ENCODE measurements at places on chromosomes 3 and 15.

- no peak for DNase-seq
These were observed 49.5 kb downstream of the ARHGAP31 start for GRCh38 chr3:119343719-119344118.

DNA sequence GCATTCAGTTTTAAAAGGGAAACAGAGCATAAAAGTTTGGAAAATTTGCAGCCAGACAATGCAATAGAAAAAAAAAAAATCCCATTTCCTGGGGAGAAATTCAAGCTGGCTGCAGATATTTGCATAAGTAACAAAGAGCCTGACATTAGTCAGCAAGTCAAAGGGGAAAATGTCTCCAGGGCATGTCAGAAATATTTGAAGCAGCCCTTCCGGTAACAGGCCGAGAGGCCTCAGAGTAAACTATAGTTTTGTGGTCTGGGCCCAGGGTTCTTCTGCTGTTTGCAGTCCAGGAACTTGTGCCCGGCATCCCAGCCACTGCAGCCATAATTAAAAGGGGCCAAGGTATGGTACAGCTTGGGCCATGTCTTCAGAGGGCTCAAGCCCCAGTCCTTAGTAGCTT, 411.6 kb upstream of the BCHE start:
- no peak for DNase-seq

GRCh38 chr15:61069394-61070075, 159.6 kb downstream of the RORA start:
- DNase-seq, result no peak

- DNase-seq, result no peak
These were observed 120.8 kb upstream of the UMPS start for GRCh38 chr3:124609402-124609801.

DNA sequence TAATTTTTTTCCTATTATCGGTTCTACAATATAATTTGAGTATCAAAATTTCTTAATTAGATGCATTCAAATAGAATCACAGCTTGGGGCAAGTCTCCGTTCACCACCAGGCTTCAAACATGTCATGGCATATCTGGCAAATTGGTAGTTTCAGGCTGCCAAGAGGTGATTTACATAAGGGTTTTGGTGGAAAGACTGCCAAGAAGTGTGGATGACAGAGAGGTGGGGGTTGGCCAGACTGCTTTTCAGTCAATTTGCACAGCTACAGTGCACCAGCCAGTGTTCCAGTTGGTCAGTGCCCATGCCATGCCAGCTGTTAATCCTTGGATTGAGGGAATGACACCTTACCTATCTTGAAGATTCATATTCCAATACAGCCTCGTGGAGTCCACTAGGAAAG, 8.4 kb upstream of the GSK3B start:
- DNase-seq, result no peak
